CD4-positive, alpha-beta T cell (primary cell): ENCODE measurements at places on chromosomes 1 and 21. TPM values are rescaled to one million over a fixed set of nuclear protein-coding genes. Genes with fewer than 3 reads are reported as not detected.

Gene MASP2
- total RNA-seq: 0.27 TPM

Gene SPRR4
- not detected for total RNA-seq

DNA sequence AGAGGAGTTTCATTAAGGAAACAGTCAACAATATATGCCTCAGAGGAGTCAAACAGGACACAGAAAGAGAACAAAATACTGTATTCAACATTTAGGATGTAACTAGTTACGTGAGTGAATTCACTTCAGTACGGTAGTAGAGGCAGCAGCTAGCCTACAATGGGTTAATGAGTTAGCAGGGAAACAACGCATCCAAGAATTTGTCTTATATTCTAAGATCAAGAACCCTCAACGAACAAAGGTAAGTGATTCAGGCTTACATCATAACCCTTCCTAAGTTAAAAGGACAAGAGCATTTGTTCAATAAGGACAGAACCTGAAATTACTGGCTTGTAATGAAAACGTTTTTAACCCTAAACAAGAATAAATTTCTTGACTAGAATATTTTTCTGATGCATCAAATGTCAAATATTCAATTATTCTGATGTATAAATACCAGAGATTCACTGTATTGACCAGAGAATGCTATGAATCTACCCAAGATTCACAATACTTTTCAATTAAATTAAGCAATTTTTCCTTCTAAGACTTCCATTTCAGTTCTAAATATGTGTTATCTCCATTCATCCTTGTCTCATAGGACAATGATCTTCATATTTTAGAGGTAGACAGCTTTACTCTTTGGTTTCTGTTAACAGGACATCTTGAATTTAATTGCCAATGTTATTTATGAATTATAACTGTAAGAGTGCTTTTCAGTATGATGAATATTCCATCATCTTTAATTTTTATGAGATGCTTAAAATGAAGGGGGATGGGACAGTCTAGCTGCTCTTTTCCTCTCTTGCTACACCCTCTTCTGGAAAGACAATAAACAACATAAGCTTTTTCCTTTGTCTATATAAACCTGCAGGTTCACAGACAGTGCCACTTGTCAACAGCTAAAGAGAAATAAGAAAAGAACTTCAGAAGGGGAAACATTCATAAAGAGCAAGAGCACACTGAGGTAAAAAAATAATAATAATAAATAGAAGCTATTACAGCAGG is 209.5 kb downstream of the SMYD3 start:
- H3K36me3 ChIP-seq: no peaks in the 10 kb centered on the region
- H3K4me3 ChIP-seq: no peak overlapping the region
- DNase-seq: no peak
- H3K4me1 ChIP-seq: no peaks in the 10 kb centered on the region
- H3K27me3 ChIP-seq: no peaks in the 10 kb centered on the region

DNA sequence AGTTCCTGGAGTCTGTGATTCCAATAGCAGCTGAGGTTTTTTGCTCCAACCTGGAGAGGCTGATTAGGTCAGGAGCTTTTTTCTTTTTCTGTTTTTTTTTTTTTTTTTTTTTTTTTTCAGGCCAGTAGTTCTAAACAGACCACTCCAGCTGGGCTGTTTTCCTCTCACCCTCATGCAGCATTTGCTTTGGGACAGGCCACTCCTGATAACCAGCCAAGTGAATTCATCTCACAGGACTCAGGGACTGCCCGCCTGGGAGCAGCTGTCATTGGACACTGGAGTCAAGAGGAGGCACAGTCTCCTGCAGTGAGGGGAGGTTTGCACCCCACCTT is 22.9 kb downstream of the PLXNA2 start:
- no peak for DNase-seq
- H3K36me3 ChIP-seq: no peaks in the 10 kb centered on the region
- H3K27me3 ChIP-seq: no peaks in the 10 kb centered on the region
- H3K4me1 ChIP-seq: no peaks in the 10 kb centered on the region

- no peak overlapping the region for H3K27ac ChIP-seq
- no peak overlapping the region for H3K4me3 ChIP-seq
- no peaks in the 10 kb centered on the region for H3K4me1 ChIP-seq
These were observed 36.2 kb downstream of the KCNN3 start for GRCh38 chr1:154833841-154834240.

GRCh38 chr1:186899977-186900376 is 71.2 kb downstream of the PLA2G4A start:
- no peak overlapping the region for H3K4me3 ChIP-seq
- H3K36me3 ChIP-seq: no peaks in the 10 kb centered on the region
- H3K4me1 ChIP-seq: no peaks in the 10 kb centered on the region
- no peak overlapping the region for H3K27ac ChIP-seq

DNA sequence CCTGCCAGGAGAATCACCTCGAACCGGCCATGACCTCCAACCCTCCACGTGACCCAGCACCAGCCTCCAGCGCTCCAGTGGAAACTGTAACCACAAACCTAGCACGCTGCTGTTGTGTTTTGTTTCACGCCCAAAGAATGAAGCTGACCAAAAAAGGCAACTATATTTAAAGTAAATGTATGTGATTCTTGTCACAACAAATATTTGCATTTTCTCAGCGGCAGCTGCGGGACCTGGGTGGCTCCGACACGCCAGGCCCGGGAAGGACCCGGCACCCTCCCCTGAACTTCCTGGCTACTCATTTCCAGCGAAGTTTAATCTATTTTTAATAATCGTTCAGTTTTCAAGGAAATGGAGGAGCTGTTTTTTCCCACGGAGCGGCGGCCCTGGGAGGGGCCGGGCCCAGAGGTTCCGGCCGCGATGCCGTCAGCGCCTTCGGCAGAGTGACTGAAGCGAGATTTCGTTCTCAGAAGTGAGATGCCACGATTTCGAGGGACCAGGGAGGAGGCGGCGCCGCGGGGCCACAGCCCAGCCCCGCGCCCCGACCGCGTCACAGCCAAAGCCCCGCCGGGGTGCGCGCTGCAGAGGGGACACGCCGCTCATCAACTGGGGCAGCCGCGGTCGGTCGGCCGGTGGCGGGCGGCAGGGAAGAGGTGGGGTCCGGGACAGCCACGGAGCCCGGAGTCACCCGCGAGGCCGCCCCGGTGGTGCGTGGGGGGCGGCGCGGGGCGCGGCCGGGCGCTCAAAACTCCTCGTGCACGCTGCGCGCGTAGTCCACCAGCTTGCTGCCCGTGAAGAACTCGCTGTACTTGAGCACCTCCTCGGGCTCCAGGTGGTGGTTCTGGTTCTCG is 3.0 kb upstream of the TNFRSF4 start:
- peak overlapping the region; percentile 86 for H3K27ac ChIP-seq
- peaks cover 45% of the 10 kb centered on the region for H3K36me3 ChIP-seq
- H3K27me3 ChIP-seq: no peaks in the 10 kb centered on the region
- no peak overlapping the region for H3K4me3 ChIP-seq
- peaks cover 82% of the 10 kb centered on the region for H3K4me1 ChIP-seq
- peak; percentile 49 for DNase-seq
